Adipose tissue (tissue), 3 donors: ENCODE measurements at places on chromosomes 5 and 9. TPM values are rescaled to one million over a fixed set of nuclear protein-coding genes. Genes with fewer than 3 reads are reported as not detected.

TTC33 gene
- 4.9 TPM for polyA plus RNA-seq

NUTM2G gene
- not detected for polyA plus RNA-seq

COL23A1 gene
- polyA plus RNA-seq, result 0.45 TPM

FAXDC2 gene
- polyA plus RNA-seq, result 5.5 TPM
